ENCODE measurements at places on chromosomes 7 and 10.

- no peak for DNase-seq
Measured at GRCh38 chr7:144671429-144671828, 164.4 kb downstream of the TPK1 start.

GRCh38 chr10:128881086-128881485 is 586.0 kb upstream of the MGMT start:
- DNase-seq = no peak

- peak; percentile 91 for DNase-seq
Measured at GRCh38 chr7:40221836-40222235, 87.0 kb downstream of the SUGCT start.

- DNase-seq = no peak
Measured at GRCh38 chr7:115300231-115300870, 378.5 kb downstream of the MDFIC start.

DNA sequence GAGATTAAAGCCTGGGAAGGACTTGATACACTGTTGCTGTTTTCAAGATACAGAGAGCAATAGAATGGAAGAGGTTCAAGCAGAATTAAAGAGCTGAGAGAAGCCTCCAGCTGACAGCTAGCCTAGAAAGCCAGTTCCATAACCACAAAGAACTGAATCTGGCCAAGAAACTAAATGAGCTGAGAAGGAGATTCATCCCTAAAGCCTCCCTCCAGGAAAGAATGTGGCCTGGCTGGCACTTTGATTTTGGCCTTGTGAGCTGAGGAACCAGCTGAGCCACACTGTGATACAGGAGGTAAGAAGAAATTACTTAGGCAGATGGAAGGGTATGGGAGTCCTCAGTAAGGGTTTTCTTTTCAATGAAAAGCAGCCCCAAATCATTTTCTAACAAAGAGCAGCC is 324.1 kb downstream of the PHF14 start:
- peak; percentile 43 for DNase-seq

- no peak for DNase-seq
Measured at GRCh38 chr7:29090151-29090805, 56.1 kb downstream of the CPVL start.

GRCh38 chr7:86747698-86748097 is 104.0 kb downstream of the GRM3 start:
- DNase-seq = no peak

- DNase-seq = no peak
Measured at GRCh38 chr10:86182595-86182994, 184.0 kb downstream of the GRID1 start.

- DNase-seq = no peak
Measured at GRCh38 chr10:13806419-13806818, 219.7 kb downstream of the PRPF18 start.

- DNase-seq = no peak
Measured at GRCh38 chr10:120818301-120818700, 32.9 kb upstream of the WDR11 start.

- peak; percentile 90 for DNase-seq
Measured at GRCh38 chr10:62831346-62831745, 15.2 kb upstream of the EGR2 start.

DNA sequence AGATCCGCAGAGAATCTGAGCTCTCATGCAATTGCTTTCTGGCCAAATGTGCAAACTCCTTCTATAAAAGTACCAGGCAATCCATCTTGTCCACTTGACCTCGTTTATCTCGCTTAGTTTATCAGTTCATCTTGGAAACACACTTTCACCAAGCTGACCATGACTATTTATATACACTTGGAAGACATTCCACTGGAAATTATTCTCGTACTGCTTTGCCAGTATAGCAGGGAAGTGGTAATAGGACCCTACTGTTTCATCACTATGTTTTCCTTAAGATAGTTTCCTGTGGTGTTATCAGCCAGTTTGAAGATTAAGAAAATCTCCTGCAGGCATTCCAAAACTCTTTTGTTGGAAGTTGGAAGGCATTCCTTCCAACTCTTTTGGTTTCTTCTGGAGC is 115.3 kb upstream of the FAM171A1 start:
- peak; percentile 53 for DNase-seq

DNA sequence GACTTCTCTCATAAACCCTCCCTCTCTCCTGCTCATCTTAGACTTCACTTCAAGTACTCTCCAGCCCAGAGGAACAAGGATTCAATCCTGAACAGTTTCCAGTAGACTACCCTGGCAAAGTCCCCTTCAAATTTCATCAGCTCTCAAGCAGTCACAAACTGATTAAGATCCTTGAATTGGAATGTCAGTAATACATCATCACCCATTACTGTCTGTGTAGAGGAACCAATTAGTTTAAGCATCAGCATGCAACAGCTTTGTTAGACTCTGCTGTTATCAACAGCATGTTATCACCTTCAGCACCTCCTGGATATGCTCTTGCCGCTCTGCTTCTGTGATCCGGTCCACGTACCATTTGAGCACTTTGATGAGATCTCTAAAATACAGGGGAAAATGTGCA is 307.0 kb upstream of the IMMP2L start:
- DNase-seq = no peak

- DNase-seq = peak; percentile 5
Measured at GRCh38 chr10:128859738-128860386, 607.2 kb upstream of the MGMT start.

GRCh38 chr10:36989233-36989632 is 136.2 kb upstream of the ANKRD30A start:
- no peak for DNase-seq

GRCh38 chr10:37976880-37977203 is 395 bp upstream of the ZNF25 start:
- no peak for DNase-seq

DNA sequence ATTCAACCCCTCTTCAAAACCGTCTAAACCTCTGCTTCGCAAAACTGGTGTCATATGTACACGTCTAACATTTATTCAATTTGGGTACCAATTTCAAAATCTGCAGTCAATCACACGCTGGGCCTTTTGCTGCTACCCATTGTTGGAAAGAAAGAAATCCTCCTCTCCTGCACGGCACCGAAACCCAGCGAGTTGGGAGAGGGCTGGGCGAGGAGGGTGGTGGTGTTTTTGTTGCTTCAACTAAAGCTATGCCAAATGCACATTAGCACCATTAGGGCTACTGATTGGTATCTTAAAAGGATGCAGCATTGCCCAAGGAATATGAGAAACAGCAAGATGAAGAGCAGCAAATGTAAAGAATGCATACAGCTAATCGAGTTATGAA is 7.8 kb downstream of the EBF3 start:
- no peak for DNase-seq

DNA sequence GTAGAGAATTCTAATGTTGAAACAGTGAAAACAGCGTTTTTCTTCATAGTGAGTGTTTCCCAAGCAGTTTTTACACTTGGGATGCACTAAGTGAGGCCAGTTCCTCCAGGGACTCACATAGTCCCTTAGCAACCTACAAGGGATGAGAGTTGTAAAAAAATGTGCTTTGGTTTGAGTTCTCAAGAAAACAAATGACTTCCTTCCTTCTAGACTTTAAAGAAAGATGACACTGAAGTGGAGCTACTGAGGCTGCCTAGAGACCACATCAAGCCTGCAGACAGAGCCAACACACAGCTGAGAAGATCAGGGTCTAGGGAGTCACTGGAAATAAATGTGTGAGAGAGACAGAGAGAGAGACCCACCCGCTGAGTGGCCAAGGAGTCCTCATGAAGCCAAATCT is 264.4 kb downstream of the TNS3 start:
- DNase-seq = no peak

DNA sequence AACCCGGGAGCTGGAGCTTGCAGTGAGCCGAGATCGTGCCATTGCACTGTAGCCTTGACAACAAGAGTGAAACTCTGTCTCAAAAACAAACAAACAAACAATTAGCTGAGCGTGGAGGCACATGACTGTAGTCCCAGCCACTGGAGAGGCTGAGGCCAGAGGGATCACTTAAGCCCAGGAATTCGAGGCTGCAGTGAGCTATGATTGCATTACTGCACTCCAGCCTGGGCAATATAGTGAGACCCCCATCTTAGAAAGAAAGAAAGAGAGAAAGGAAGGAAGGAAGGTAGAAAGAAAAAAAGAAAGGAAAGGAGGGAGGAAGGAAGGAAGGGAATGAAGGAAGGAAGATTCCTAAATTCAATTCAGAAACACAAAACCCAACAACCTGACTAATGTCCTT is 141.3 kb upstream of the TNRC18 start:
- DNase-seq = no peak

- DNase-seq = no peak
Measured at GRCh38 chr7:158327571-158328180, 259.9 kb downstream of the PTPRN2 start.

DNA sequence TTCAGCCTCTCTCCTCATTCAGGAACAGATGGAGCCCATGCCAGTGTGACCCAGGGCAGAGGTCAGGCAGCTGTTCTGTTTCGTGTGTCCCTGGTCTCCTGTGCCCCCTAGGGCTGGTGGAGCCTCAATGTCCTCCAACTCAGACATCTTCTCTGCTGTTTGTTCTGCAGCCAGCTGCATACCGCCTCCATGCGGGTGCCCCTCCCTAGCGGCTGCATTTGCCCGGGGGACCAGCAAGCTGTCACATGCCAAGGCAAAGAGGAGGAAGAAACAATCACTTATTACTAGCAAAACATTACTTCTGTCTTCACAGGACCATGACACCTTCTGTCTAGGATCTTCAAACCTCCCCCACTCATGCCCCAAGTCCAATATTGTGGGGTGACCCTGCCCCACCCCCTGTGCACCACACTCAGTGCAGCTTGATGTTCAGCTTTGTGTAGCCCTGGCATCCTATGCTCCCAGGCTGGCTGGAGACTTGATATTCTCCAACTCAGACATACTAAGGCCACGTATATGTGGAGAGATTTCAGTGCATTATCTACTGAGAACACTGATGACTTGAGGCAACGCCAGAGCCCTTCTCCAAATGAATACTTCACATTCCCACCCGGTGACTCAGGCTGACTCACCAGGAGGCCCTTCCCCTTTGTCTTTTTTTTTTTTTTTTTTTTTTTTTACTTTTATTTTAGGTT is 188.9 kb downstream of the SKIDA1 start:
- peak; percentile 85 for DNase-seq

DNA sequence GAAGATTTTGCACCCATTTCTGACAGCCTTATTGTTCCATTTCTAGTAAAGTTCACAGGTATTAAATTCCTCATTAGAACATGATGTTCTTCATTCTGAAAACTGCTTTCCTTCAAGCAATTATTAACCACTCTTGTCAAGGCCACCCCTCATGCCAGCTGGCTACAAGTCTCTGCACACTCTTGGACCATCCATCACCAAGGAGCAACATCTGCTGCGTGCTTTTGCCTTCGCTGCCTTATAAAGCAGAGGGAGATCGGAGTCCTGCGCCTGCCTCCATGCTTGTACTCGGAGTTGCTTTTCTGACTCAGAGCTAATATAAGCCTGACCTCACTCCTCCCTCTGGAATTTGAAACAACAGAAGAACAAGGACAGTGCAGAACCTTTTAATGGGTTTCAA is 529.9 kb upstream of the DPP6 start:
- no peak for DNase-seq

DNA sequence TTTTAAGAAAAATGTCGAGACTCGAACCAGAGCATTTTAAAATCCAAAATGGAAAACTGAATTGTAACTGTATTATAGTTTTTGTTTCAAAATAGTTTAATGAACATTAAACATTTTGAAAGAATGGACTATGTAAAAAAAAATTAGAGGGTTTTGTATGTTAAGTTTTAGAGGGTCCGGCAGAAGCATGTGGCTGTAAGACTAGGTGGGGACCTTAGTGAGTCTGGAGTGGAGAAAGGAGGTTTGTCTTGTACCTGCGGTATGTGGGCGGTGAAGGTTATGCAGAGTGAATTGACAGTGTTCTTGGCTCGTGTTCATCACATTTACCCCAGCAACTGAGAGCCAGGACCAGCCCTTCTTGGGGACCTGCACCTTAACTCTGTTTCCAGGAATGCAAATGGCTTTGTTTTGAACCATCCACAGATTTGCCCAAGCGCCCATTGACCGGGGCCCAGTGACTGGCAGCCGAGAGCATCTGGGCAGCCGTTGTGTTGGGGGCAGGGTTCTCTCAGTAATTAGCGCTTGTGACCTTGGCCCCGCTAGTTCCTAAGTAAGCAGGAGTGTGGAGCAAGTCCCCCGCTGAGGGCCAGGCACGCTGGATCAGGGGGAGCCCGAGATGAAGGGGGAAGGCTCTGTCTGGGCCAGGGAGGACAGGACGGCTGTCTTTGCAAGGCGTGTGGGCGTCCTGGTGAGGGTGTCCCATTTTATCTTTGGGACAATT is 1.4 kb upstream of the KLF6 start:
- no peak for DNase-seq

- DNase-seq = no peak
Measured at GRCh38 chr10:53744176-53744575, 971.6 kb upstream of the MBL2 start.

DNA sequence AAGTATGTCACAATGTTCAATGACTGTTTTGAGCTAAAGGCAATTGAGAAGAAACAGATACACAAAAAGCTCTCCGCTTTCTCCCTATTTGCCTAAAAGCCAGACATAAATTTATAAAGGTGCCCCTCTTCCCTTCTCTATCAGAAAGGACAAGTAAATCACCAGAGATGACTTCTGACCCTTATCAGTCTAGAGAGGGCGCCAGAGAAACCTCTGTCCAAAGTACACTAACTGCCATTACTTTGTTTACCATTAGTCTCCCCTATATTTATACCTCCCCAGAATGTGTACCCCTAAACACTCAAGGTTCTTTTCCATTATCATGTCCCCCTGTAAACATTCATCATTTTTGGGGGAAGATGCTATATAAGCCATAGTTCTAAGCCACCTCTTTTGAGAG is 49.3 kb downstream of the TPK1 start:
- DNase-seq = no peak

DNA sequence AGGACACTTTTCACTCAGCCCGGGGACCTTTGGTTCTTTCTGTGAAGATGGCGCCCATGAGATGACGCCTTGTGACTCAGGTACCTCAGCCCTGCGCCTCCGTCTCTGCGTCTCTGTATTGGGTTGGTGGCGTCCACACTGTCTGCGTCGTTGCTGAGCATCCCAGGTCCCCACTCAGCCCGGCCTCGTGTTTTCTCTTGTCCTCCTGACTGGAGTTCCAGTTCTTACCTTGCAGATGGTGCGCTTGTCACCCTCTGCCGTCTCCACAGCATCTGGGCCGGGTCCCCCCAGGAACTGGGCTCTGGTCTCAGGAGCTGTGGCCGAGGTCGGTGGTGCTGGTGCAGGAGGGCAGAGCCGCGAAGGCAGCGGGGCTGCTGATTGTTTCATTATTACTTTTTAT is 150.4 kb downstream of the WDR37 start:
- no peak for DNase-seq

DNA sequence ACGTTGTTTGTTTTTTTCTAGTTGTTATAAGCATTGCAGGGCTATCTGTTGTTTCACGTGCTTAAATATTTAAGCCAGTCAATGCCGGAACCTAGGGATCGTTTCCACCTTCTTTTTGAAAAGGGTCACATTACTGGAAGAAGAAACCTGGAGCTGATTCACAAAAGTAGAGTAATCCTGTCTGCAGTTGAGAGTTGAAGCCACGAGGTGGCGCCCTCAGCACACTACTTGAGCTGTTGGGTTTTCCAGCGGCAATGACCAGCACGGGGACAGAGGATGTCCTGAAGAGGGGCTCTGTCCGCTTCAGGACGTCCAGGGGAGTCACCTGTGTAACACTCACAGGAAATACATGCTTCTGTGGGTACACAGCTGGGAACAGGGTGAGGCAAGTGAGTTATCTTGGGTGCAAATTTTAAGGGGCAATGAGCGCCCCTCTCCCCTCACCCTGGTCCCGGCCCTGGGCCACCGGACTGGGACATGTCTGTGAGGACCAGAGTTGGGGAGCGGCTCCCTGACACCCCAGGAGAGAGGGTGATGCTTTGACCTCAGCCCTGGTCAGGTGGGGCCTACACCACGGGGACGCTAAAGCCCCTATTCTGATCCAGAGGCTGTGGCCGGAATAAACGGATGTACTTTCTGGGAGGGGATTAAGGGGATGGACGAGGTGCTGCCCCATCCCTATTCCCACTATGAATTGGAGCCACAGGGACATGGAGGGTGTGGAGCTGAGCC is 26.3 kb upstream of the WDFY4 start:
- DNase-seq = peak; percentile 37

All from astrocyte of the cerebellum (primary cell).